ENCODE measurements at places on chromosomes 16 and 17.

DNA sequence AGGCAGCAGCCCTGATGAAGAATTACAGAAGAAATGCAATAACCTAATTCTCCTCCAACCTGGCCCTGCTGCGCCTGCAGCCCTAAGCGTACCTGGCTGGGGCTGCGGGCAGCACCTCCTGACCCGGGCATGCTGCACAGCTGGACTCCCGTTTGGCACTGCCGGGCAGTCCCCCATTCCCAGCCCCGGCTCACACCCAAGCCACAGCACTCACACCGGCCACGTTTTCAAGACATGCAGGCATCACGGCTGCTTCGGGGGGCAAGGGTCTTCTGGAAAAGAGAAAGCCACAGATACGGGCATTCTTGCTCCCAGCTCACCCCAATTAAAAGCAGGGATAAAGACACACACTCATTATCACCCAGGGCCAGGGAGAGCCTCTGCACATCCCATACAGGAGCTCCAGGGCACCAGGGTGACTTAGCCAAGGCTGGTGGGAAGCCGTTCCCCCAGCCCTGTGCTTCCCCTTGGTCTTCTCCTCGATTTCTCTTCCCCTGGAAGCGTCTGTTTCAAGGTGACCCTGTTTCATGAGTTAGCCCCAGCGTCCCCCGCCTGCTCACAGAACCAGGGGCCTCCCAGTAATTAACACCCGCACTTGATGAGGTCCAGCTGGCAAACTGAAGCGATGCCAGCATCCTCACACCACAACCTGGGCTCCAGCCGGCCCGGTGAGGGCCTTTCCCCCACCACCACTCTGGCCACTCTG lies 216.7 kb downstream of the C16orf78 start:
- DNase-seq, result no peak

DNA sequence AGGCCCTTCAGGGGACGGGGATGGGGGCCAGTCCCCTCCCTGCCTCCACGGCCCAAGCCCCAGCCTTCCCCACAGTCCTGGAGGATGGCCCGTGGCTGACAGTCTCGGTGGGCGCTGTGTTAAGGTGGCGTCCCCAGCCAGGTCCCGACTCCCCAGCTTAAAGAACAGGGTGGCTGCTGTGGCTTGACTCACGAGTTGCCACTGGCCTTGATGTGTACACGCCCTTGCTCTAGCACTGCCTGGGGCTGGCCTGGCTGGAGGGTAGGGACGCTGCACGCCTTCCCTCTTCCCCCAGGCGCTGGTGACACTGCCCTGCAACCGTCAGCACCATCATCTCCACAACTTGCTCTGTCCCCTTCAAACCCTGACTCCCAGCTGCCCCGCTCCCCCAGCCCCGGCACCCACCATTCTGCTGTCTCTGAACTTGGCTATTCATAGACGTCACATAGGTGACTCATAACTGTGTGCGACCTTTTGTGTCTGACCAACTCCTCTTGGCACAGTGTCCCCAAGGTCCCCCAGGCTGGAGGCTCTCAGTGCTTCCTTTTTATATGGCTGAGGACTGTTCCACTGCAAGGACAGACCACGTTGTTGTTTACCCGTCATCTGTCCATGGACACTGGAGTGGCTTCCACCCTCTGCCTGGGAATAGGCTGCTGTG lies 6.3 kb downstream of the GNPTG start:
- no peak for DNase-seq

- no peak for DNase-seq
Observed at GRCh38 chr17:12592941-12593340, 72.7 kb upstream of the MYOCD start.

DNA sequence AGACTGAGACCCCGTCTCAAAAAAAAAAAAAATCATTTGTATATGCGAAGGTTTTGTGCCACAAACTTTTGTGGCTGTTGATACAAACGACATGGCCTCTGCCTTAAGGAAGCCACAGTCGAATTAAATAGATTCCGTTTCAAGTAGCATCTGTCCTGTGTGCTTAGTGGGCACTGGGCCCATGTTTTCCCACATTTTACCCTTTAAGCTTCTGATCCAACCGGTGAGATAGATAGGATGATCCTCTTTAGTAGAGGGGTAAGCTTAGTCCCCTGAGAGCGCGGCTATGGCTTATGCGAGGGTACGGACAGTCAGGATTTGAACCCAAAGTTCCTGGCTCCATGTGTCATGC lies 776 bp upstream of the TMEM219 start:
- DNase-seq, result no peak

DNA sequence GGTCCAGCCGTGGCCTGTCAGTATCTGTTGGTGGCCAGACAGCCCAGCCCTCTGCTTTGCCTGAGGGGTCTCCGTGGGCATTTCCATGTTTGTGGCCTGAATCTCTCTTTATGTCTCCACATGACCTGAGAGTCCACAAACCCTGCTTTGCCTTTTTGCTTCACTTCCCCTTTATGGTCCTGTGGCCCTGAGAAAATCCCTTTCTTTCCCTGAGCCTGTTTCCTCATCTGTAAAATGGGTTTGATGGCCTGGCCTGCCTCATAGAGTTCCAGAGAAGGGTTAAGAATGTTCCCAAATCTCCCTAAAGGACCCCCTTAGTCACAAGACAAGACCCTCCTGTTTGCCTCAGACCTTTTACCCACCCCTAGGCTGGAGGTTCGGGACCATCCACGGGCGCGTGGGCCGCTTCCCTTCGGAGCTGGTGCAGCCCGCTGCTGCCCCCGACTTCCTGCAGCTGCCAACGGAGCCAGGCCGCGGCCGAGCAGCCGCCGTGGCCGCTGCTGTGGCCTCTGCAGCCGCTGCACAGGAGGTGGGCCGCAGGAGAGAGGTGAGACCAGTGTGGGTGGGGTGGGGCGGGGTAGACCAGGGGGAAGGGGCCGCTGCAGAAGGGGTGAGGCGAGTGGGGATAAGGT lies 26.2 kb upstream of the ALKBH5 start:
- no peak for DNase-seq

GRCh38 chr17:54969658-54970572 lies 1.4 kb downstream of the STXBP4 start:
- DNase-seq, result no peak

DNA sequence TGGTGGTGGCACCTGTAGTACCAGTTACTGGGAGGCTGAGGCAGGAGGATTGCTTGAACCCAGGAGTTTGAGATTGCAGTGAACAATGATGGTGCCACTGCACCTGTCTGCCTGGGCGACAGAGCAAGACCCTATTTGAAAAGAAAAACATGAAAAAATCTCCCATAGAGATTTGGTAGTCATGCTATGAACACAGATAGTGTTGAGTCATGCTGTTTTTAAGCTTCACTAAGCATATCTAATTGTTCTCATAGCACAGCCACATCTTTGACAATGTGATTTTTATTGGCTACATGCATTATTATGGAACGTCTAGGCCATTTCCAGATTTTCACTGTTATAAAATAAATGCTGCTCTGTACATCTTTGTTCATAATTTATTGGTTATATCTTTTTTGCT lies 6.0 kb downstream of the IL34 start:
- DNase-seq, result no peak

- no peak for DNase-seq
Observed at GRCh38 chr16:66455970-66456369, 28.9 kb downstream of the BEAN1 start.

GRCh38 chr16:87165151-87165550 lies 152.0 kb downstream of the C16orf95 start:
- no peak for DNase-seq

GRCh38 chr16:85587762-85588556 lies 25.2 kb upstream of the GSE1 start:
- no peak for DNase-seq

DNA sequence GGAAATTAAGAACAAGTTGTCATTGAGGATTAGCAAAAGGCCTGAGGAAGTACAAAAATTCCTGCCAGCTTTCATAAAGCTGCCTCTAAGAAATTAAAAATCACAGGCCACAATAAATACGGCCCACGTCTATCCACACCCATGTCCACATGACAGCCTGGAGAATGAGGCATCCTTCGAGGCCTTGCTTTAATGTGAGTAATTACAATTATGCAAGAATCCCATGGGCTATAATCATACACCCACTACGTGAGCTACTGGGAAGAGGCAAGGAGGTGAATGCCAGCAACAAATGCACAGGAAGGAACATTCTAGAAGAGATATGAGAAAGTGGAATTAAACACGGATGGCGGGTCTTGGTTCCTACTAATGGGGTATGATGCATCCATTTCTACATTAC lies 65.4 kb upstream of the ZFHX3 start:
- no peak for DNase-seq

GRCh38 chr16:77048085-77048484 lies 142.9 kb upstream of the MON1B start:
- no peak for DNase-seq

- no peak for DNase-seq
Observed at GRCh38 chr17:18071751-18072150, 16.0 kb upstream of the DRG2 start.

DNA sequence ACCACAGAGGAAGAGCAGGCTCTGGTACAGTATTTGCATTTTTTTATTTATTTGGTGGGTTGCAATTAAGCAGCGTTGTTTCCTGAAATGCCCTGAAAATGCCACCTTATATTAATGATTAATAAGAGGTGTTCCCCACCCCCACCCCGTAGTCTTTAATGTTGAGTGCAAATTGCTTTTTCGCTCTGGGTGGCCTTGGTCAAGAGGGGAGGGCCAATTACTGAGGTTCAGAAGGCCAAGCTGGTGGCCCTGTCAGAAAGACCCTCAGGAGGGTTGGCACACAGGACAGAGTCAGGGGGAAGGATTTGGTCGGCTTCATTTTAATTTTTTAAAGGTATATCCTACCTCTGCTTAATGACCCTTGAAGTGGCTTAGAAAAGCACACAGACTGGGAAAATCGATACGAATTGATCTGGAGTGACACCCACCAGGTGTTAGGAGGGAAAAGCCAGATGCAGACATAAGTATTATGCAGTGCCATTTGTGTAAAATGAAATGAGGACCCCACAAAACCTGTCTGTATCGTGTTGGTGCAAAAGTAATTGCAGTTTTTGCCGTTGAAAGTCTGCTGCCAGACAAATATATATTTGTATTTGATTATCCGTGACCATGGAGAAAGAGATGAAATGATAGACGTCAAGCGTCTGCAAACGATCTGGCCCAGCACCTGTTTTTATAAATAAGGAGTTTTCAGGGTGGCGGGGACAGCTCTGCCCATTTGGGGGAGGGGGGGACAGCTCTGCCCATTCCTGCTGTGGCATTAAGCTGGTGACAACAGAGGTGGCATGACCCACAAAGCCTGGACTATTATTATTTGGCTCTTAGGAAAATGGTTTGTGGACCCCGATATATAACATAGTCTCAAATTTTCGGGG lies 143.8 kb upstream of the PLCG2 start:
- no peak for DNase-seq

DNA sequence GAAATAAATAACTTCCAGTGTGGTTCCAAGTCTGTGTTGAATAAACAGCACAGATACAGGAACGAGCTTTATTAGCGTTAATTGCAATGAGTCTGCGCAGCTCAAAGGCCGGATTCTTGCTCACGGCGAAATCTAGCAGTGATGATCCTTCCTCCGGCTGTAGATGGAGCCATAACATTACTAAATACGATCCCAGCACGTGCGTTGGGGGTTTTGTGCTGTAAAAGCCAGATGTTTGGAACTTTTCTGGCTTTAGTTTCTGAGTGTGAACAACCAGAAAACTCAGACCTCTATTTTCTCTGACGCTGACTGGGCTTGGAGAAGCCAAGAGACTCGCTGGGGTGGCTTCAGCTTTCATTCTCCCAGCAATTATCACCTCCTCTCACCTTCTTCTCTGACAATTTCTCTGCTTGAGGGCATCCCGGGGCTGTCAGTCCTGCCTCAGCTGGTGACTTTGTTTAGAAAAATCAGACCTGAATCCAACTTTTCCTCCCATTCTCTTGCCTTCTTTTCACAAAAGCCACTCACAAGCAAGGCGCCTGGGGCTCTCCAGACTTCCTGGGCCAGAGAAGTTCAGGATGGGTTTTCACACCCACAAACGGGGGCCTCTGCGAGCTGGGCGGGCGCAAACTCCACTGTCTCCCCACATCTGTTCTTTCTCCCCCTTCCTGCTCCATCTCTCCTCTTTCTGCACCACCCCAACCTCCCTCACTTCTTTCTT lies 47.1 kb upstream of the AKTIP start:
- DNase-seq, result peak; percentile 38

DNA sequence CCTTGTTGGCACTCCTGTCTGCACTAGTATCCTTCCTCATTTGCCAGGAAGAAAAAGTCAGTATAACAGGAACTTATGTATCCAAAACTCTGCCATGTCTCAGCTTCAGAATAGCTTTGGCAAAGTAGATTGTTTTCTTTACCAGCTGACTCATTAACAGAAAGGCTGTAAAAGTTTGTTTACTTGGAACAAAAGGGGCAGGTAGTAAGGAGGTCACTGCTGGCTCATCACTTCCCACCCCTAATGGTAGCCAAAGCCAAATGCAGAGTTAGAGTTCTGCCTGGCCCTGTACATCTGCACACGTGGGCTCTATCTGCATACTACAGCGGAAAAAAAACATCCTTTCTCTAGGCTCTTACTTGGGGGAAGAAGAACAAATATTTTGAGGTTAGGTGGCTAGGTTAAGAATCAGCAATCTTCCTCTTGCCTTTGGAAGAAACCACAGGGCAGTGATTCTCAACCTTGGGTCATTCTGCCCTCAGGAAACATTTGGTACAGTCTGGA lies 90.9 kb upstream of the BCAR1 start:
- DNase-seq, result no peak

DNA sequence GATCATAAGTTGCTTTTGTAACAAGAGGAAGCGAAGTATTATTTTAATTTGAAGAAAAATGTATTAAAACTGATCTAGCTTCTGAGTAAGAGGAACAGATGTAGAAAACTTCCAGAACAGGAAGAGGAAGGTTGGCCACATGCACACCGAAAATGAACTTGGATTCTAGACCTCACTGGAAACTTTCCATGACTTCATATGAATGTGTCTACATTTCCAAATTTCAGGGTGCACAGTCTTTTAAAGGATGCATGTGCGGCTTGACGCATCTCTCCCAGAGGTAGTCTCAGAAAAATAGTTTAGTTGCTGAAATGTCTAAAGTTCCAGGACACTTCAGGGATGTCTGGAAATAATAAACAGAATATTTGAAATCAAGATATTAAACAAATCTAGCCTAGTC lies 275.1 kb upstream of the MYOCD start:
- no peak for DNase-seq

GRCh38 chr16:69589434-69590269 lies 23.9 kb downstream of the NFAT5 start:
- no peak for DNase-seq

GRCh38 chr16:72261127-72261526 lies 89.2 kb upstream of the PMFBP1 start:
- DNase-seq, result no peak

GRCh38 chr17:4194796-4195195 lies 51.8 kb downstream of the CYB5D2 start:
- DNase-seq, result no peak

- DNase-seq, result peak; percentile 88
Observed at GRCh38 chr16:3074860-3075522, 9.6 kb downstream of the IL32 start.

GRCh38 chr16:76885776-76886537 lies 305.0 kb upstream of the MON1B start:
- no peak for DNase-seq

DNA sequence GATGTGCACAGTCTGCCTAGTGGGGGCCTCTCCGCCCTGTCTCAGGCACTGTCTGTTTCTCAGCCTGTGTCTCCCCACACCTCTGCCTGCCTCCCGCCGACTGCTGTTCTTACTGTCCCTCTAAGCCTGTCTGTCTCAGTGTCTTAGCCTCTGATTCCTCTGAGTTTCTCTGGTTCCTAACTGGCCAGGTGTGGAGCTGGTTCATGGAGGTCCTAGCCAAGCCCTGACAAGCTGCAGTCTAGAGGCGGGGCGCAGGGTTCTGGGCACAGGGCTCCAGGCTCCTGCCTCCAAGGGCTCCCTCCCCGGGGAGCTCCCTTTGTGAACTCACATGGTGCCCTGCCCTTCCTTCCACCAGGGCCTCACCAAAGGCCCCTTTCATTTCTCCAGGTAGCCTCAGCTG lies 19.4 kb downstream of the C17orf100 start:
- DNase-seq, result no peak
